Endodermal cell (in vitro differentiated cells): ENCODE measurements at places on chromosomes 4 and X. TPM values are rescaled to one million over a fixed set of nuclear protein-coding genes. Genes with fewer than 3 reads are reported as not detected.

CORIN gene
- 0.23 to 0.54 TPM (median 0.53 TPM) in 3 replicates for total RNA-seq

PCDH10 gene
- total RNA-seq = 139 to 387 TPM (median 140 TPM) in 3 replicates

- peak; percentile 70 for DNase-seq
Measured at GRCh38 chrX:19017271-19017670, 33.4 kb upstream of the PHKA2 start.

DNA sequence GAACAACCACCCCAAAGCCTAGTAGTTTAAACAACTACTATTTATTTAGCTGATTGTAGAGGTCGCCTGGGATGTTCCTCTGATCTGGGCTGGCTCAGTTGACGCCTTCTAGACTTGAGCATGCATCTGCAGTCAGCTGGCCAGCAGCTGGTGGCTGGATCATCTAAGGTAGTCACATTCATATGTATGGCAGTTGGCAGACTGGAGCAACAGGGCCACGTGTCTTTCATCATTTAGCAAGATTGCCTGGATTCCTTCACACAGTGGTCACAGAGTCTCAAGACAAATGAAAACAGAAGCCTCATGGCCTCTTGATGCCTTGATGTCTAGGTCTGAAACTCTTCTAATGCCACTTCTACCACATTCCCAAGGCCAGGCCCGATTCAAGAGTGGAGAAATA is 220.6 kb upstream of the S100G start:
- no peak for DNase-seq

DNA sequence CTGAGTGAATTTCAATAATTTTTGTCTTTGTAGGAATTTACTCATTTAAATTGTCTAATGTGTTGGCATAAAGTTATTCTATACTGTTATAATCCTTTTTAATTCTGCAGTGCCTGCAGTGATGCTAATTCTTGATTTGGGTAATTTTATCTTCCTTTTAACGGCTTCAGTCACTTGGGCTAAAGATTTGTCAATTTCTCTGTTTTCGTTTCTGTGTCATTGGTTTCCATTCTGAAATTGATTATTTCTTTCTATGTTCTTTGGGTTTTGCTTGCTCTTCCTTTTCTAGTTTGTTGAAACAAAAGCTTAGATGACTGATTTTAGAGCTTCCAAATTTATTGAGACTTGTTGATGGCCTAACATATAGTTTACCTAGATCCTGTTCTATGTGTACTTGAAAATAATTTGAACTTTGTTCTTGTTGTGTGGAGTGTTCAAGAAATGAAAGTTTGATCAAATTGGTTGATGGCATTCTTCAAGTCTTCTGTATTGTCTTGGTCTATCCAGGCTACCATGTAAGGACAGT is 89.4 kb downstream of the TNIP2 start:
- no peak for DNase-seq

DNA sequence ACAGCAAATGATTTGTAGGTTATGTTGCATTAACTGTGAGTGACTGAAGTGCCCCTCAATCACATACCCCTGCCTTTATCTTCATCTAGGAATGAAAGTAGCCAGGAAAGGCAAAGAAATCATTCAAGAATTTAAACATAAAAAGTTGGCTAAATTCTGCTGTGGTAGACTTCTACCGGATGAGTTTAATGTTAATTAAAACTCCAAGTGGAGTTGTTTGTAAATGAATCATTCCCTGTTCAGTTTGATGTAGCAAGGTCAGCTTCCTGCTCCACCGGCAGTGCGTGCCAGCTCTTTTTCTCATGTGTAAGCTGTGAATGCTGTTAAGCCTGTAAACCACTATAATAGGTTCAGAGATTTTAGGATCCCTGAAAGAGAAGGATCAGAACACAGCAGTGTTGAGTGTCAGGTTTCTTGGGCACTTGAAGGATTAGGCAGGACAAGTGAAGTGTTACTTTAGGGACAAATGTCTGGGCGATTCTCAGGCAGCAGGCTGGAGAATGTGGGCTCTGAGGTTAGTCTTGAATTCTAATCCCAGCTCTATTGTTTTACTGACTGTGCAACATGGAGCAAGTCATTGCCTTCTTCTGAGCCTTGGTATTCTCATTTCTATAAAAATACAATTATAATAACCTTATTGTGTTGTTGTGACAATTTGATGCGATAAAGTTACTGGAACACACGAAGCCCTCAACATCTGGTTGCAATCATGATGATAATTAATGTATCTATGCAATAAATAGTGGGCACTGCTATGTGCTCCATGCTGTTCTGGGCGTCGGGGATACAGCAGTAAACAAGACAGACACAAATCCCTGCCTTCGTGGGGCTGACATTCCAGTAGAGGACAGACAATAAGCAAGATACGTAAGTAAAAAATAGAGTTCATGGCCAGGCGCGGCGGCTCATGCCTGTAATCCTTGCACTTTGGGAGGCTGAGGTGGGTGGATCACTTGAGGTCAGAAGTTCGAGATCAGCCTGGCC is 112.0 kb downstream of the SHROOM3 start:
- peak; percentile 64 for DNase-seq

- no peak for DNase-seq
Measured at GRCh38 chrX:9301836-9302235, 163.0 kb upstream of the TBL1X start.

DNA sequence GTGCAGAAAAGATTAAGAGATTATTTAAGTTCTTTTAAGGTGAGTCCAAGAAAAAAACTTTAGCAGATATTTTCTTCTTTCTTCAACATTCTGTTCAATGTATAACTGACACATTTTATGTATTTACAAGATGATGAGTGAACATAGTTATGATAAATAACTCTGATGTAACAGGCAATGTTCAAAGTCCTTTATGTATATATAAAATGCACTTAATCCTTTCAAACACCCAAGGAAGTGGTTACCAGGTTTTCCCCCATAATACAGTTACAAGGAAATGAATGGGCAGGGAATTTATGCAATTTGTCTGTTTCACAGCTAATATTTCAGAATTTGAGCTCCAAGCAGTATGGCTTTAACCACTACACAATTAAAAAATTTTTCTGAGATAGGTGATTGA is 8.2 kb downstream of the CXCL3 start:
- DNase-seq = no peak

GRCh38 chrX:118538386-118538785 is 42.8 kb downstream of the DOCK11 start:
- no peak for DNase-seq

- DNase-seq = no peak
Measured at GRCh38 chrX:71632923-71633657, 14.8 kb upstream of the CXCR3 start.

- DNase-seq = no peak
Measured at GRCh38 chr4:14908635-14909034, 93.6 kb upstream of the CPEB2 start.

DNA sequence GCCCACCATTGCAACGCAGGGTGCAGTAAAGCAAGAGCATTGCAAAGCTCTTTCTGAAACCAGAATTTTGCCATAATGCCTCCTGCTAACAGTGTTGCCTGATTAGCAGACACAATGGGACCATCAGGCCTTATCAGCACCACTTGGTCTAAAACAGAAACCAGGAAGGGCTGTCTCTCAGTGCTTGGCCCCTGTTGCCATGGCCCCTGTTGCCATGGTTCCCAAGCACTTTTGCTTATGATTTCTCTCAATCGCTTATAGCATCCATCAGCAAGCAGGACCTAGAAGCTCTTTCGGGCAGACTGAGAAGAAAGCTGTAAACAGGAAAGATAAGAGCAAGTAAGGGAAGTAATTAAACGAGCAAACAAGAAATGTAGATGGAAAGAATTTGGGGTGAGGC is 36.8 kb downstream of the RTL5 start:
- DNase-seq = peak; percentile 69

DNA sequence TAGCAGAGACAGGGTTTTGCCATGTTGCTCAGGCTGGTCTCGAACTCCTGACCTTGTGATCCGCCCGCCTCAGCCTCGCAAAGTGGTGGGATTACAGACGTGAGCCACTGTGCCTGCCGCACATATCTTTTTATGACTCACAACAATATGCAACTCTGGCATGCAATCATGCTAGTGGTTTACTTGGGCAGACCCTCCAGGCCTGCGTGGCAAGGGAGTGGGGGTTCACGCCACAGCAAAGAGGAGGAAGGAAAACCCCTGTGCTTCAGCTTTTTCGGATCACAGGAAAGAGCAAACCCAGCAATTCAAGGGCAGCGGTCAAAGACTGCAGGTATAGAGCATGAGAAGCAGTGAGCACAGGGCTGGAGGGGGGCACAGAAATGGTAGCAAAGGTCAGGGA is 48.3 kb upstream of the CD99 start:
- DNase-seq = no peak
